ENCODE measurements at places on chromosomes 13 and 19. TPM values are rescaled to one million over a fixed set of nuclear protein-coding genes. Genes with fewer than 3 reads are reported as not detected.

CYP4F11 gene
- not detected for total RNA-seq

SPINT2 gene
- 25.4 TPM for total RNA-seq

DNA sequence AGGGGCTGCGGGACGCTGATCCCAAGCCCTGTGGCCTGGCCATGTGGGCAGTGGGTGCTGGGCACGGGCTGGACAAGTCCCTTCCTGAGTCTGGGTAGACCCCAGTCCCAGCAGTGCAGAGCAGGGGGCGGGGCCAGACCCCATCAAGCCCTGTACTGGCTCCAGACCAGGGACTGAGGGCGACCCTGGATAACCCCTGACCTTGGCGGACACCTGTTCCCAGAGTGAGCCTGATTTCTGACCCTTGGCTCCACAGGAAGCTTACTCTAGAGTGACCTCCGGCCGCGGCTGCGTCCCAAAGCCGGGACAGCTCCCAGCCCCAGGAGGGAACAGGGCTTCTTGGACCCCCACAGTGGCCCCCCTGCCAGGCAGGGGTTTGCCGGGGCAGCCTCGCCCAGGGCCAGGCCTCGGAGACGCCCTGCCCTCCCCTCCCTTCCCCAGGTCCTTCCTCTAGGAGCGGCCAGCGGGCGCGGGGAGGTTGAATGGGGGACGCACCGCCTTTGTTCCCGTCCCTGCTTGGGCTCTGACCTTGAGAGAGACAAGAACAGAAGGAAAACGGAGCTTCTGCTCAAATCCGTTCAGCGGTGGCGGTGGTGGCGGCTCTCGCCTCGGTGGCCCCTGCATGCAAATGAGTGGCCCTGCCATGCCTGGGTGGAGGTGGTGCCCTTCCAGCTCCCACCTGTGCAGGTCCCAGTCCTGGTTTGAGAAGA, 2.3 kb upstream of the EFNA2 start:
- DNase-seq = no peak

DNA sequence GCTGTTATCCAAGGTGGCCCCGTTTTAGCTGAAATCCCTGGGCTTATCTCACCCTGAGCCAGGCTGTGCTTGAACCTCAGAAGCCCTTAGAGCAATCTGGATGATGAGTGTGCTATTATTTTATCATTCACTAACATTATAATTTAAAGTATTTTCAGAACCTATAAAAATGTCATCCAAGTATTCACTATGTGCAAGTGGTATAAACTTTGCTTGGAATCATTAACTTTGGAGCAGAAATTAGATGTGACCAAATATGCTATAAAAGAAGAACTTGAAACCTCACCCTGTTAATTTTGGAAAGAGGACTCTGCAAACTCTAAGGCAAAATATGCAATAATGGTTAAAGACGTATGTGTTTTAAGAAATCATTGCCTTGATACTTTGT, 147.5 kb downstream of the USP12 start:
- no peak for DNase-seq

RAB20 gene
- total RNA-seq = 1.4 TPM

PCDH20 gene
- total RNA-seq = not detected

- DNase-seq = no peak
Observed at GRCh38 chr13:33080972-33081590, 64.9 kb downstream of the KL start.

DNA sequence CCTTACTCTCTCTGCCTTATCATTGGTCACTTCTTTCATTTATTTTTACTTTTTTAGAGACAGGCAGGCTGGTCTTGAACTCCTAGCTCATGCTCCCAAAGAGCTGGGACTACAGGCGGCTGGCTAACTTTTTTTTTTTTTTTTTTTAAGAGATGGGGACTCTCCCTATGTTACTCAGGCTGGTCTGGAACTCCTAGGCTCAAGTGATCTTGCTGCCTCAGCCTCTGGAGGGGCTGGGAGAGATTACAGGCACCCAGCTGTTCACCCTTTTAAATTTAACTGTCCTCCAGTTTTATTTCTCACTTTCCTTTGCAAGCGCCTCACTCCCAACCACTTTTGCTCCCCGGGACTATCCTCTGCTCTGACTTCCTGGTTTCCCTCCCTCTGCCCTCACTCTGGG, 5.6 kb upstream of the CLDN10 start:
- DNase-seq = no peak

DNA sequence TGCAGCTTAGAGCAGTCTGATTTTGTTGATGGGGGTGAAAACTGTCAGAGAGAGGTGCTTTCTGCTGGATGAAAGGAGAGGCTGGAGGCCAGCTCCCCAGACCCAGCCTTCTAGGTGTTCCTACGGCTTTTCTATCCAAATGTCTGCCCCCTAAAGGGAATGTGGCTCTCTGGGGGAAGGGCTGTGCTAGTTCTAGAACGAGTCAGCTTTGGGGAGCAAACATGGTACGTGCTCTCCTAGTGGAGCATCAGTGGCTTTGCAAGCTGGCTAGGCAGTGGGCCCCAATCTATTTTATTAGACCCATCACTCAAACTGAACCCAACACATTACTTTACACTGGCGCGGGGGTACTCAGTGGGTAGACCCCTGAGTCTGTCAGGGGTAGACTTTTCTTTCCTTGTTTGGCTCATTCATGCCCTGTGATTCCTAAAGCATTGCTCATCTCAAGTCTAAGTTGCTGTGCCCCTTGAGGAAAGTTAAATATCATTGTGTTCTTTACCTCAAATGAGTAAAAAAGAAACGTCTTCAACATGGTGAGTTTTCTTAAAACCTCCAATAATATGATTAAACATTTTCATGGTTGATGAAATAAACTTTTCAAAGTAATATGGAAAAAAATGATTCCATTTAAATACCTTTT, 254.9 kb downstream of the DLEU7 start:
- no peak for DNase-seq

- no peak for DNase-seq
Observed at GRCh38 chr13:79401259-79402070, 4.6 kb downstream of the RBM26 start.

DNA sequence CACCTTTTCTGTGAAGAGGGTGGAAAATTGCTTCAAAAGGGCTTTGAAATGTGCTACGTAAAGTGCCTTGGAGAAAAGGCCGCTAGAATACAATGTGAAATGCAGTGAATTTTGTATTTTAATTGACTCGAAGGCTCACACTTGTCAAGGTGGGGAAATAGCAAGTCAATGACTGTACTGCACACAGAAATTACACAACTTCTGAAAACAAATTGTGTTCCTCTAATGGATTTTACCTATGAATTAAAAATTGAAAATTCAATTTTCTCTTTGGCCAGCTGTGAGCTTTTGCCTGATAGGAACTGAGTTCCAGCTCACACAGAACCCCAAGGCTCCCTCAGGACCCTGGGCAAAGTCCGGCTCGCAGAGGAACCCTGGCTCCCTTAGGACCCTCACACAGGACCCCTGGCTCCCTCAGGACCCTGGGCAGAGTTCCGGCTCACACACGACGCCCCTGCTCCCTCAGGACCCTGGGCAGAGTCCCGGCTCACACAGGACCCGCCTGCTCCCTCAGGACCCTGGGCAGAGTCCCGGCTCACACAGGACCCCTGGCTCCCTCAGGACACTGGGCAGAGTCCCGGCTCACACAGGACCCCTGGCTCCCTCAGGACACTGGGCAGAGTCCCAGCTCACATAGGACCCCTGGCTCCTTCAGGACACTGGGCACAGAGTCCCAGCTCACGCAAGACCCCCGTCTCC, 324.9 kb downstream of the UQCRFS1 start:
- no peak for DNase-seq

CAMSAP3 gene
- total RNA-seq = 0.25 TPM

ZNF317 gene
- total RNA-seq = 110 TPM

GJA3 gene
- total RNA-seq = not detected

MCF2L gene
- 13.0 TPM for total RNA-seq

- DNase-seq = peak; percentile 73
Observed at GRCh38 chr13:44259045-44260027, 114.3 kb upstream of the SERP2 start.

GRCh38 chr19:58407658-58408151, 744 bp upstream of the ZNF584 start:
- DNase-seq = no peak

DNA sequence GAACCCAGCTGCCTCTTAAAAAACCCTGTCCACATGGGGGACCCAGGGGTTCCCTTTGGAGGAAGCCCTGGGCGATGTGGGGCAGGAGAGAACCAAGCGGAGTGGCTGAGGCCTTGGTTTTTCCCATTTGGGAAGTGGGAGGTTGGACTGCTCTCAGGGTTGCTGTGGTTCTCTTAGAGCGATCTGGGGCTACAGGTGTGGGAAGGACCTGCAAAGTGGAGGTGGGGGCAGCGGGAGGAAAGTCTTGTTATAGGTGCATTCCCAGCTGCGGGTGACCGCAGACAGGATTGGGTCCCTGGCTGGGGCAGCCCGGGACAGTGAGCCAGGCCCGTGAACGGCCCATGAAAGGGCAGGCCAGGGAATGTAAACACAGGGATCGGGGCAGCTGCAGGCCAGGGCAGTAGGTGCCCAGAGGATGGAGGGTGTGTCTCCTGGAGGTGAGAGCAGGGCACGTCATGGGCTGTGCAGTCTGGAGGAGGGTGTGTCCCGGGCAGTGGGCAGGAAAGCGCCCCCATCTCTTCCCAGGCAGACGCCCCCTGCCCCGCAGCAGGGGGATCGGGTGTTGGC, 814 bp downstream of the SLC25A23 start:
- DNase-seq = no peak

DNA sequence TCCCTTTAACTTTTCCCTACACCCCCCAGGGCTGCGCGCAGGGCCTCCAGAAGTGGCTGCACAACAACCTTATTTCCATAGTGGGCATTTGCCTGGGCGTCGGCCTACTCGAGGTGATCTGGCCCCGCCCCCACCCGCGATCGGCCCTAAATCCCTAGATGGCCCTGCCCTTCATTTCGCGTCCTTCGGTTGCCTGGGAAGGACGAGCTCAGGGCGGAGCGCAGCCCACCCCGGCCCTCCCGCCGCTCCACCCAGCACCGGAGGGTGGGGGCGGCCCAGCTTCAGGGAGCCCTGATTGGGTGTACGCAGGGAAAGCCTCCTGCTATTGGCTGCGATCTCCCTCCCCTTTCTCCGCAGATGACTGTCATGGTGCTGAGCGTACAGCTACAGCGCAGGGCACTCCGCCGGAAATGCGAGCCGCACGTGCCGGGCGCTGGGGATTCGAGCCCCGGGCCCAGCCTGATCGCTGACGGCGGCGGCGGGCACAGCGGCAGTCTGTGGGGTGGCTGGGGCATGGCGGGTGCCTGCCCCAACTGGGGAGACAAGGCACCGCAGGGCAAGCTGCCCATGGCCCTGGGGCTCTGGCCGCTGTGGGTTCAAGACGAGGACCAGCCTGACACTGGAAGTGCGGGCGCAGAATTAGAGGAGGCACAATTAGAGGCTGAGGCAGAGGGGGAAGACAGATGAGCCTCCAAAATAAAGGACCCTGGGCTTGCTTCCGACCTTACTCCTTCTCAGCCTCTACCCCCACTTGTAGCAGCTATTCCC, 4.3 kb downstream of the CD37 start:
- DNase-seq = no peak

- peak; percentile 44 for DNase-seq
Observed at GRCh38 chr19:29690842-29691241, 24.2 kb downstream of the C19orf12 start.

GRCh38 chr13:49740870-49741269, 49.6 kb upstream of the EBPL start:
- DNase-seq = no peak

GRCh38 chr19:47897861-47898260, 11.7 kb upstream of the SULT2A1 start:
- DNase-seq = no peak

DNA sequence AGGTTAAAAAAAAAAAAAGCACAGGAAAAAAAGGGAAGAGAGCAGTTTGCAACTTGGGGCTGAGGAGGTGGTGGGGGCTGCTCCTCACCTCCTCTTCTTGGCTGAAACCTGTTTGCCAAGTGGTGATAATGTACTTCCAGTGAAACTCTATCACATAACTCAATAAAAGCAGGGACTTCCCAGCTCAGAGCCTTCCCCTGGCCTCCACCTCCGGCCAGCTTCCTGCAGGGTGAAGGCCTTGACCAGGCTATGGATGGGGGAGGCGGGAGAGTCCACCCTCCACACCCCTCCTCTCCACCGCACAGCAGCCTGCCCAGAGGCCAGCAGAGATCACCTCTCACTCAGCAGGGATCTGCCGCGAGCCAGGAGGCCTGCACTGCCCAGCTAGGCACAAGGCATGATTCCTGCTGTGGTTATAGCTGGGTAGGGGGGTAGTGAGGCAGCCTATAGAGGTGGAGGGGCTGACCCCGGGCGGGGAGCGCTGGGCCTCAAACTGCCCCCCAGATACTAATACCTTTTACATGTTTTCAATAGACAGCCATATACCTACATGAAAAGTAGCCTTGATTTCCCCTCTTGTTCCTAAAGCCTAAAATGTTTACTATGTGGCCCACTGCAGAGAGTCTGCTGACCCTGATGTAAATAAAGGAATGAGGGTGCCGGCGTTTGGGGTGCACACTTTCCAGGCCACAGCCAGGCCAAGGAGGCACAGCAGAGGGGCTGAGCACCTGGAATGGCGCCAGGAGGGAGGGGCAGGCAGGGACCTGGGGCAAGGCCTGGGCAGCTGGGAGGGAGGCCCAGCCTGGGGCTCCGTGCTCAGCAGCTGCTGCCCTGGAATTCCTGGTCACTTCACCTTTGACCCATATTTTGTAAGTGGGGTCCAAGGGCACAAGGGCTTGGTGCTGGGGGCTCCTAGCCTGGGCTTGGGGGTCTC, 10.3 kb downstream of the ZNF787 start:
- DNase-seq = no peak

ADAMTS10 gene
- total RNA-seq = 67.5 TPM

ZNF582 gene
- 1.5 TPM for total RNA-seq

ZNF541 gene
- total RNA-seq = 0.81 TPM

ZNF296 gene
- 2.4 TPM for total RNA-seq

GRCh38 chr19:22620912-22621311, 13.2 kb upstream of the ZNF492 start:
- DNase-seq = no peak

GRCh38 chr13:103287659-103288058, 221.4 kb upstream of the SLC10A2 start:
- DNase-seq = no peak

DNA sequence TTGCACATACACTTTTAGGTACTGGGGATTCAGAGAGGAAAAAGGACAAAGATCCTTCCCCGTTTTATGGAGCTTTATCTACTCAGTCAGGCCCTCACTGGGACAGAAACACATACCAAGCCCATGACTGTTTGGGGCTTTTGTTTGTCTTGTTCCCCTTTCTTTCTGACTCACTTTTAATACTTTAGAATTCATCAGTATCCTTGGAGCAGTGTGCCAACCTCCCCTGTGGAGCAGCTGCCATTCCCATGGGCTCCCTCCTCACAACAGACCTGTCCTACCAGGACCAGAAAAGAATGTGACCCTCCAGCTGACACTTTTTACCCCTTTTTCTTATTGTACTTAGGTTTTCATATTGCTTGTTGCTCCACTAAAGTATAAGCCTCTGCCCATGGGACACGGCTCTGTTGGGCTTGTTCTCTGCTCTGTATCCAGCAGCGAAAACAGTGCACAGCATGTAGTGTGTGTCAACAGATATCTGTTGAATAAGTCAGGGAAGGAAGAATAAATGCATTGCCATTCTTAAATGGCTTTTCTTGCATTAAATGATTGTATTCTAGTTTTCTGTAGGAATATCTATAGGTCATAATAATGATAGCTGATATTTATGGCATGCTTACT, 431.1 kb downstream of the EFNB2 start:
- no peak for DNase-seq

FCER2 gene
- total RNA-seq = not detected

CYSLTR2 gene
- total RNA-seq = 2.4 TPM

Measured in CD4-positive, alpha-beta T cell (primary cell).